ENCODE measurements at places on chromosomes 2 and 18. TPM values are rescaled to one million over a fixed set of nuclear protein-coding genes. Genes with fewer than 3 reads are reported as not detected.

SIX3 gene
- polyA plus RNA-seq, result not detected

DNA sequence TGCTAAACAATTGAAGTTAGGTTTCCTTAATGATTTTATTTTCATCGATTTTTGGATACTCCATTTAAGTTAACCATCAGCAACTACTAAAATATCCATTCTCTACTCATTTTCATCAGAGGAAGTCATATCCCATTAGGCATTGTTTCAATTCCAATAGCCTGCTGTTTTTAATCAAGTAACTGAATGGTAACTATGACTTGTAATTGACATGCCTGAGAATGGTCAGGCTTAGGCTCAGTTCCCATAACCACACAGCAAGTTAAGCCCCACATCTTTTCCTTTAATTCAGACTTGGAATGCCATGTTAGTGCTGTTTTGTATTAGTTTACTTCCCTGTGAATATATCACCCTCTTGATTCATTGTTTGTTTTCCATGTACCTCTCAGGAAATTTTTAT is 398.8 kb downstream of the ARHGAP15 start:
- no peak for DNase-seq
- no peaks in the 10 kb centered on the region for H3K4me1 ChIP-seq
- no peak overlapping the region for H3K4me3 ChIP-seq
- no peaks in the 10 kb centered on the region for H3K36me3 ChIP-seq
- no peak overlapping the region for H3K27ac ChIP-seq
- H3K27me3 ChIP-seq, result no peaks in the 10 kb centered on the region

GRCh38 chr2:71971493-71971892 is 176.2 kb downstream of the CYP26B1 start:
- no peaks in the 10 kb centered on the region for H3K4me1 ChIP-seq
- no peak overlapping the region for H3K27ac ChIP-seq
- H3K36me3 ChIP-seq, result no peaks in the 10 kb centered on the region
- no peak overlapping the region for H3K4me3 ChIP-seq

GRCh38 chr18:73646772-73647171 is 500.9 kb downstream of the FBXO15 start:
- DNase-seq, result peak; percentile 36
- peaks cover 34% of the 10 kb centered on the region for H3K4me1 ChIP-seq
- H3K36me3 ChIP-seq, result no peaks in the 10 kb centered on the region
- H3K4me3 ChIP-seq, result no peak overlapping the region

DNA sequence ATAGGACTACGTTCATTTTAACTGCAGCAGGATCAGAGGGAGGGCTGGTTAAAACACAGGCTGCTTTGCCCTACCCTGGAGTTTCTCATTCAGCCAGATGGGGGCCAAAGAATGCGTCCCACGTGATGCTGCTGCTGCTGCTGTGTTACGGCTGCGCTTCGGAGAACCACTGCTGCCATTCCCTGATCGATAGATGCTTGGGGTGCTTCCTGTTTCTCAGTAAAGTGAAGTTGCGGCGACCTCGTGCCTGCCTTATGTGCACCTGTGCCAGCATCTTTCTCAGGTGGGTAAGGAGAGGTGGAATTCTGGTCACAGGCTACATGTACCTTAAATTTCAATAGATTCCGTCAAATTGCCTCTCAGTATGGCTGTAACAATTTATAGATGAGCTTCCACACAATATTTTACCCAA is 24.7 kb upstream of the TOGARAM2 start:
- H3K36me3 ChIP-seq, result no peaks in the 10 kb centered on the region
- no peaks in the 10 kb centered on the region for H3K27me3 ChIP-seq
- no peak overlapping the region for H3K27ac ChIP-seq
- no peak overlapping the region for H3K4me3 ChIP-seq
- H3K4me1 ChIP-seq, result peaks cover 2% of the 10 kb centered on the region
- DNase-seq, result no peak

- no peaks in the 10 kb centered on the region for H3K36me3 ChIP-seq
- H3K4me3 ChIP-seq, result no peak overlapping the region
- H3K27me3 ChIP-seq, result no peaks in the 10 kb centered on the region
- no peak for DNase-seq
- H3K27ac ChIP-seq, result no peak overlapping the region
These were observed 468.2 kb upstream of the POU3F3 start for GRCh38 chr2:104385743-104386142.
